ENCODE measurements at places on chromosomes 3 and 15.

DNA sequence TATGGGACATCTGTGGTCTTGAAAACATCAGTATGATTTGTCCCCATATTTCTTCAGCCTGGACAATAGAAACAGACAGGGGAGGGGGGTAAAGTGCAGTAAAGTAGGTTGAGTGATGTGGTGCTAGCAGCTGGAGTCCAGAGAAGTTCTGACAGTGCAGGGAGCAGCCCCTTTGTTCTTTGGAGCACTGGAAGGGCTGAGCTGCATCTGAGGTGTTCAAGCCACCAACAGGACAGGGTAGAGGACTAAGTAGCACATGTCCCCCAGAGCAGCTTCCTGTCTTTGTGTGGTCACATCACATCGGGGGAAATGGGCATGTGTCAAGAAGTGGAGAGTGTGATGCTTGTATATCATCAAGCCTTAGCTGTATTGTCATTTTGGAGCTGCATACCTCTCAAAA lies 12.1 kb downstream of the MRPS22 start:
- DNase-seq = no peak

DNA sequence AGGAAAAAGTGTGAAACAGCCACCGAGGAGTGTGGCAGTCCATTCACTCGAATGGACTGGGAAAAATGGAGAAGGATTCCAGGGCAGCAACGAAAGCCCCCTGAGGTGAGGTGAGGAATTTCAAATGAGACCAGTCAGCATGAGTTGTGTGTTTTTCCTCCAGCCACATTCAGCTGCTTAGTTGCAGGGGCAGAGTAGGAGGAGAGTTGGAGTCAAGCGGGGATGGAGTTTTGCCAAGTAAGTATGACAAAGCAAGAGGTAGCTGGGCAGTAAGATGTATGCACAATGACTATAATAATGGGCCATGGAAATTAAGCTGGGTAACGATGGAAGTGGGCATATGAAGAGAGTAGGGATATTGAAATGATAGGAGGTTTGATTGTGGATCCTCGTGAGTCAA lies 64.4 kb downstream of the CCDC54 start:
- peak; percentile 13 for DNase-seq

- peak; percentile 86 for DNase-seq
Observed at GRCh38 chr3:66885326-66886000, 112.6 kb upstream of the KBTBD8 start.

DNA sequence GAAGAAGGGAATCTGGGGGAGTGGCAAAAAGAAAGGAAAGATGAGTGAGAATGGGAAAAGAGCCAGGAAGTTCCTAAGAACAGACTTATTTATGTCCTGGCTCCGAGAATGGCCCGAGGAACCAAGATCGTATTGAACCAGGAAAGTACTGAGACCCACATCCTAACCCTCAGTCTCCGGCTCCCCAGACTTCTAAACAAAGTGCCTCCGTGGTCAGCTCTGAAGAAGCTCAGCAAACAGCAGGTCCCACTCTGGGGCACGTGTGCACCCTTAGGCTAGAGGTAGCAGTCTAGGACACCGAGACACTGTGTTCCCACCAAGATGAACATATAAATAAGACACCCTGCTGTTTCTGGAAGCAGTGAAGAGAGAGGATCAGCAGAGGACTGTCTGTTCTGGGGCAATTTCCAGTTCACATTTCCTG lies 307.4 kb downstream of the NTRK3 start:
- no peak for DNase-seq

DNA sequence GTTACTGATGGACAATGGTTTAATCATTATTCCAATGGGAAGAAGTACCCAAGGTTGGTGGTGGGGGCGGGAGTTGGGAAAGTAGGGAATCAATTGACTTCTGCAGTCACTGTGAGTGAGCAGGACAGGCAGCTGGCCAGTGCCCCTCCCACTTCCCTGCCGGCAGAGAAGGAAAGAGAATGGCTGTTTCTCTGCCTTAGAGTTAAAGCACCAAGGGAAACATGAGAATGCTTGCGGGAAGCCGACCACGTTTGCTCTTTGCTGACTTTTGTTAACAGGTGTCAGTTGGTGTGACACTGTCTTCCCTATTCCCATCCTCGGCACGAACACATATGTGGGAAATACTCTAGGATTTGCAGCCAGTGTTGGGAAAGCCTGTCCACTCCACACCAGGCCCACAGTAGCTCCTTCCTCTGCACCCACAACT lies 33.5 kb upstream of the MFSD1 start:
- DNase-seq = peak; percentile 55

DNA sequence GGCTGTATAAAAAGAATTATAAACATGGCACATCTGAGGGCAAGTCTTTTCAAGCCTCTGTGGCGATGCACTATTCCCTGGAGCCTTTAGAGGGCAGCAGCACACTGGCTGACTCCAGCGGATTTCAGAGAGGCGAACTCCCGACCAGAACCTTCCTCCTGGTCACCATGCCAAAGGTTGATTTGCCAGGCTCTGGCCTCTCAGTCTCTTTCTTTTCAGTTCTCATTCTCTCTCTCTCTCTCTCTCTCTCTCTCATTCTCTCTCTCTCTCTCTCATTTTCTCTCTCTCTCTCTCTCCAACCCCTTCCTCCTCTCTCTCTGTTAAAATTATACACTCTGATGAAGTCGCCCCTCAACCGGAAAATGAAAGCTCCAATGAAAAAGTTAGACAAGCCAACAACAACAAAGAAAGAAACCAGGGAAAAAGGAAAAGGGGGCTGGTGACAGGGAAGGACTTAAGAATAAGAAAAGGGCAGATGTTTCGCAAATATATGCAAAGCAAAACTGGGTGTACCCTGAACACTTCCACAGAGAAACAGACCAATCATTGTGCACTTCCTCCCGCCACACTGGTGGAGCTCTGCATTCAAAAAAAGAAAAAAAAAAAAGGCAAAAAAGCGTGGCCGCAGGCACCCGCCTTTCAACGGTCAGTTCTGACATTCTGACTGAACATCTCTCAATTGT lies 90.2 kb downstream of the TIGIT start:
- peak; percentile 82 for DNase-seq

DNA sequence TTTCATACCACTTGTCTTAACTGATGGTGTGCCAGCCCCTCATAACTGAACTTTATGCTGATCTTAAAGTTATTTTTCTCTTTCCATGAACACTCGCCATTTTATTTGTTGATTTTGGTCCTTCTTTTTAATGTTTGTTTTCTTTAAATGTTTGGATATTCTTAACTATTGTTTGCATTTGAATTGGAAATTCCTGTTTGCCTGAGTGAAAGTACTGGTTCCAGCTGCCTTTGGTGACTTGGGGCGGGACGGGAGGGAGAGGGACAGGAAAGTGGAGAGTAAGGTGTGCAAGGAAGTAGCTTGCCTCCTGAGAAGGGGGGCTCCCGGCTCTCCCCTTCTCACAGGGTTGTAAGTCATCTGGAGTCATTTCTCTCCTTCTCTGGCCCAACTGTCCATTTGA lies 287.1 kb upstream of the PPP2R3A start:
- DNase-seq = no peak

DNA sequence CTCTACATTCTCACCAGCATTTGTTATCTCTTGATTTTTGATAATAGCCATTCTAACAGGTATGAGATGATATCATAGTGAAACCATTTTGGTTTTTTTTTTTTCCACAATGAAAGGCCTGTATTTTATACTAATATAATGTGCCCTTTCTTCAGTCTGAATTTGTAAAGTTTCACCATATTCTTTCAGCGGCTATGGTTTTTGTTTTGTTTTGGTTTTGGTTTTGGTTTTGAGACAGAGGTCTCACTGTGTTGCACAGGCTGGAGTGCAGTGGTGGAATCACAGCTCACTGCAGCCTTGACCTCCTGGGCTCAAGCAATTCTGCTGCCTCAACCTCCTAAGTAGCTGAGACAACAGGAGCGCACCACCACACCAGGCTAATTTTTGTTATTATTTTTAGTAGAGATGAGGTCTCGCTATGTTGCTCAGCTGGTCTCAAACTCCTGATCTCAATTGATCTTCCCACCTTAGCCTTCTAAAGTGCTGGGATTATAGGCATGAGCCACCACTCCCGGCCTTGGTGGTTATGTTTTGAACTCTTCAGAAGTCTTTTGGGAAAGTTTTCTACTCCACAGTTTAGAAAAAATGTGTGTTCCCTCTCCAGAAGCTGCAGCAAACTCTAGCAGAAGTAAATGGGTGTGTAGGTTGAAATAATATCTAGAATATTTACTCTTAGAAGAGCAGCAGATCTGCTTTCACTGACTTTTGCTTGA lies 110.2 kb upstream of the UMPS start:
- DNase-seq = no peak

DNA sequence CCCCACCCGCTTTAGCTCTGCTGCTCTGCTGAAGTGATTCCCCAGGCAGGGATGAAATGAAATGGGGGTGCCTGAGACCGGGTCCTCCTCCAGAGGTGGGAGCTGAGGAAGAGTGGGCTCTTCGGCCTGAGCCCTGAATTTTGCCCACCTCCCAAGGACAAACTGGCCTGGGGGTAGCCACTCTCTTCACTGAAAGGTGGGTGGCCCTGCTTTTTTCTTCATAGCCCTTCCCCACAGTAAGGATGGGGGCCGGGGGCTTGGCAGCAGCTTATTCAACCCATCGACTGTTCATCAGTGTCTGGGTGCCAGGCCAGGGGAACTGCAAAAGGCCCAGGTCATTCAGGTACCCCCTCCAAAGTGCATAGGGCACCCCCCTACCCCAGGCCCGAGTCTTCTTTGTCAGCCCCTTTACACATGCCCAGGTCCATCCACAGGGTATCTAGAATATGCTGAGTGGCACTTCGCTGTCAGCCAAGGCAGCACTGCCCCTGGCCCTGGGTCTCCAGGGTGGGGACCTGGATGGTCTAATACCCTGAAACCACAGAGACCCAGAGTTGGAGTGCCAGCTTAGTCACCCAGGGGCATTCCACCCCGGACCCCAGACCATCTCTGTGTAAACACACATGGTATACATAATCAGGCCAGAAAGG lies 7.9 kb downstream of the SCN5A start:
- no peak for DNase-seq

DNA sequence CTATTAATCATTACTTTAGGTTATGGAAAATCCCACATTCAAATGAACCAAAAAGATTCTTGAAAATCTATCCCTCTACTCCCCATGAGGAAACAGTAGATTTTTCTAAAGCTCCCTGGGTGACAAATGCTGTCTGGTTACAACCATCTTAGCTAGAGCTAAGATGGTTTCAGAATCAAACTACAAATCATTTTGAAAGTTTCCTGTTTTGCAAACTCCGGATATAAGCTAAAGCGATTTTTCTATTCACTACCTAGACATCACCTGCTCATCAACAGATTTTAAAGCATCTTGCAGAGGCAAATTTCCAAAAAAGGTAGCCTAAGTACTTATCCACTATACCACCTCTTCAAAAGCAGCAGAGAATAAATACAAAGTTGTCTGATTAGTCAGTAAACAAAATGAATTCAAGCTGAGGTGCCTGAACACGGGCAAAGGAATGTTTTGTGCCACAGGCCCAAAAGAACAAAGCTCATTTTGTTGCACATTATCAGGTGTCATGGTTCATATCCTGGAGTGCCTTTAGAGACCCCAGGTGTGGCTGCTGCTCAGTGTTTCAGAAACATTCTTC lies 204.9 kb downstream of the TNIK start:
- peak; percentile 46 for DNase-seq

DNA sequence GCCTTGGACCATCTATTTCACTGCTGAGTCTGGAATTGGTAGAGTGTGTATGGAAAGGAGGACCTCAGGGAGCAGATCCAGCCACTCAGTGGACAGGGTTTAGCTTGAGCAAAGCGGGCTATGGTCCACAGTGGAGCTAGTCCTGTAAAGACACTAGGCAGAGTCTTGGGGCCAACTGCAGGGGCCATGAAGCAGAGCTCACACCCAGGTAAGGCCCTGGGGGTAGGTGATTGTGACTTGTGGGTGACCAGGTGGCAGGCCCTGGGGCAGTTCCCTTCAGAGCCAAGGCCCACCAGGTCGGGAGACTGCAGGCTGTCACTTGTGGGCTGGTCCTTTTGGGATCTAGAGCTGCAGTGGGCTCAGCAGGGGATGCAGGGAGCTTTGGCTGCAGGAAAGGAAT lies 80.8 kb upstream of the EPHB3 start:
- DNase-seq = no peak

- peak; percentile 70 for DNase-seq
Observed at GRCh38 chr15:80478075-80478474, 73.9 kb downstream of the ARNT2 start.

GRCh38 chr15:63628123-63628822 lies 31.1 kb downstream of the FBXL22 start:
- no peak for DNase-seq

- DNase-seq = no peak
Observed at GRCh38 chr3:878746-879145, 214.1 kb upstream of the CNTN6 start.

GRCh38 chr3:127425505-127426443 lies 137.9 kb upstream of the PRR20G start:
- DNase-seq = no peak

- no peak for DNase-seq
Observed at GRCh38 chr15:77510066-77511057, 89.7 kb downstream of the HMG20A start.

GRCh38 chr3:177837951-177838655 lies 640.8 kb upstream of the TBL1XR1 start:
- no peak for DNase-seq

- no peak for DNase-seq
Observed at GRCh38 chr3:40680685-40681657, 156.2 kb downstream of the ZNF621 start.

DNA sequence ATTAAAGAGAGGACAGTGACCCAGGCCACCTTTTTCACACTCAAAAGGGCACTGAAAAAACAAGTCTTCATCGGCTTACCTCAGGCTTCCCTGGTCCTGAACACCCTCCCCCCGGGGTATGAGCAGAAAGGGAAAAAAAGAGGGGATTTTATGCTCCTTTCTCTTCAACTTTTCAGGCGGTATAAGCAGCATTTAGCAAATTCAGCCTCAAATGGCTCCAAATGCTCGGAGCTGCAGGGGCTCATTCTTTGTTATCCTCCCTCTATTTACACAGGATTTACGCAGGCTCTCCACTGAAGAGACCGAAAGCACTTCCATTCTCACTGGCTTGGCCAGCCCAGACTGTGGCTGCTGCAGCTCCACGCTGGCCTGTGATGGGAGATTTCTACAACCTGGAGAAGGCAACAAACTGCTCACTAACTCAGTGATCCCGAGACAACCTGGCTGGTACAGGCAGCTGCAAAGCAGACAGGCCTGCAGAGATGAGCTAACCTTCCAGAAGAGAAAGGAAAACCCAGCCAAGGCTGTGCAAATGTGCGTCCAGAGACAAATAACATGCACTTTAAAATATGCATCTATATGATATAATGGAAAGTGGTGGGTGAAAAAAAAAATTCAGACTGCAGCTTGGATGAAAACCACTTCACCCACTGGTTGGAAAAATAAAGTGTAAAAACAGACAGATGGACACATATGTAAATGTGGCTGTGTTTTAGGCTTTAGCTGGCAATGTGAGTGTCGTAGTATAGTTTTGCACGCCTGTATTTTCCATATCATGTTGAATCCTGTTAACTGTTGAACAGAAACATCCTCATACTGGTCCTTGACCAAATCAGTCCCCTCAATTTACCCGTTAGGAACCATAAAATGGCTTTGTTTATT lies 54.2 kb downstream of the MEIS2 start:
- DNase-seq = no peak

GRCh38 chr3:171312741-171313140 lies 147.5 kb downstream of the TNIK start:
- no peak for DNase-seq
